ENCODE measurements at places on chromosomes 11 and 22.
A peak's percentile ranks its signal among the peaks of the same experiment; 100 is the strongest.

GRCh38 chr22:36425977-36426523 lies 38.3 kb upstream of the MYH9 start:
- no peak for DNase-seq

- no peak for DNase-seq
These were observed 601.6 kb downstream of the BRD1 start for GRCh38 chr22:49226096-49226495.

DNA sequence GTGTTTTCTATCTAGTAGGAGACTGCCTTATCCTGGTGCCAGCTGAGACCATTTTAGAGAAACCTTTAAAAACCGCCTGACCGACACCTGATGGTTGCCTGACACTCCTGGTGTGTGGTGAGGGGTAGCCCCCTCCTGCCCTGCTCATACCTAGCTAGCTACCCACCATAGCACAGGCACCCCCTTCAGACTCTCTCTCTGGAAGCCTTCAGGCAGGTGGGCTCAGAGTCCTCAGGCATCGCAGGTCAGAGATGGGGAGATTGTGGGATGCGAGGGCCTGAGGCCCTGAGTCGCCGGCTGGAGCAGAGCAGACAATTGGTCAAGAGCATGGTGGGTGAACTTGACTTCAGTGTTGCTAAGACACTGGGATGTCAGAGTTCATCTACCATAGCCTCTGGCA lies 424.6 kb downstream of the BRD1 start:
- no peak for DNase-seq

- DNase-seq = peak; percentile 94
These were observed 5.3 kb upstream of the GALR3 start for GRCh38 chr22:37817705-37818408.

GRCh38 chr11:32775908-32776307 lies 18.6 kb downstream of the CCDC73 start:
- no peak for DNase-seq

DNA sequence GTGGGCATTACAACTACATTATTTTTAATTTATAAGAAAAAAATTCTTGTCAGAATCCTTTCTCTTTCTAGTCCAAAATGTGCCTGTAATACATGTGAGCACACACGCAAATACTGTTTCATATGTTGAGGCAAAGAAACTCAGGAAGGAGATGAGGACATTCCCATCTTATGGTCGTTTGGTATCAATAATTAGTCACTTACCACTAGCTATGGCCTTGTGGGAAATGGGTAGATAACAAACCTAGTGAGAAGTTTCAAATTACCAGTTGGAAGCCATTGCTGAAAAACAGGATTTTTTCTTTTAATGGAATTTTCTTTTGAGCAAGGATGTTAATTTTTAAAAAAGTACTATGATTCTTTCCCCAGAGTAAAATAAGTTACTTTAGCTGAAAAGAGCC lies 25.7 kb downstream of the AMOTL1 start:
- no peak for DNase-seq

DNA sequence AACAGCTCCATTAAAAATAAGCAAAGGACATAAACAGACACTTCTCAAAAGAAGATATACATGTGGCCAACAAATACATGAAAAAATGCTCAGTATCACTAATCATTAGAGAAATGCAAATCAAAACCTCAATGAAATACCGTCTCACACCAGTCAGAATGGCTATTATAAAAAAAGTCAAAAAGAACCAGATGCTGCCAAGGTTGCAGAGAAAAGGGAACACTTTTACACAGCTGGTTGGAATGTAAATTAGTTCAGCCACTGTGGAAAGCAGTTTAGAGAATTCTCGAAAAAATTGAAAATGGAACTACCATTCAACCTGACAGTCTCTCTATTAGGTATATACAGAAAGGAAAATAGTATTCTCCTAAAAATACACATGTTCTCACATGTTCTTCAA lies 102.4 kb upstream of the FIBIN start:
- no peak for DNase-seq

DNA sequence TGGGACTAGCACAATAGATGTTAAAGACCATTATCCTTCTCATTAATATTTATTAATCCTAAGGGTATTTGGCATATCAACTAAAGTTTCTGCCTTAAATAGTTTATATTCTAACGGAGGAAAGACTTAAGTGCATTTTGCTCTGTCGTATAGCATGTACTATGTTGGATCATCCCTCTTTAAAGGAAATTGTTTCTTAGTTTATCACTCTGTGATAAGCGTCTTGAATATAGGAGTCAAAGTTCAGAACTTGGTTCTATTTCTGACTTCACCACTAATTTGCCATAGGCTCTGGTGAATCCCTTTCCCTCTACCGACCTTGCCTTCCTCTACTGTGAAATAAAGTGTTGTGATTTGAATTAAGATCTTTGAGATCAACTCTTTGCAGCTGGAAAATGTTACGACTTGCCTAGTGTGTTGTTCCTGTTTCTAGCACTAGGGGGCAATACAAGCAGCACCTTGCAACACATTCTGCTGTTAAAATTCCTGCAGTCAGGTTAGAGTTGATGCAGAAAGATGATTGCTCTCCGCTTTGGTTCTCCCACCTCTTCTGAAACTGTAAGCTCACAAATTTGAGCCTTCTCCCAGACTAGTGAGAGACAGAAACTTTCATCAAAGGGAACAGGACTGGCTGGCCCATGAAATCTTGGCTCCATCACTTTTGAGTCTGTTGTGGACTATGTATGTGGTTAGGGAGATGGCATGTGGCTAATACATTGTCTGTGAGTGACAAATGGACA lies 27.8 kb upstream of the ZNRF3 start:
- peak; percentile 51 for DNase-seq

DNA sequence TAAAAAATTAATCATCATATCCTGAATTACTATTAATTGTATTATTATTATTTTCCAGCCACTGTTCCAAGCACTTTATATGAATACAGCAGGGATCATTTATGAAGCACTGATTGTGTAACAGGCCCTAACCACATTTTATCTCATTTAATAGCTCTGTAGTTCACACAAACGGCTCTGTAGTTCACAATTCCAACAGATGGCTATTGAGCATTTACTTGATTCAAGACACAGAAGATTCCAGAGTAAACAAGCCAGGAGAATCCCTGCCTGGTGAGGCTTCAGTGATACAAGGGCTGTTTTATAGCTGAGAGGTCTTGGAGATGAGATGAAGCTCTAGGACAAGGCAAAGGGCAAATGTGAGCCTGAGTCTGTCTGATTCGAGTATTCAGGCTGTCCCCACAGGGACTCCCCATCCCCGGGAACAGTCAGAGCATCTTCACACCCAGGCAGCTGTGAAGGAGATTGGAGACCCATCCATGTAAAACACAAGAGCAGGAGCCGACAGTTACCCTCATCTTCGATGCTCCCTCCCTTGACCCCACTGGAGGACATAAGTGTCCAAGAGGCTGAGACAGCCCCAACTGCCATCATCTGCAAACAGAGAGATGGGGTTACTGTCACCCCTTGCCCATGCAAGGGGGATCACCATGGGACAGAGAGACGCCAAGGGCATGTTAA lies 222.5 kb downstream of the MN1 start:
- no peak for DNase-seq

GRCh38 chr11:112223754-112224532 lies 2.3 kb upstream of the PTS start:
- DNase-seq = no peak

DNA sequence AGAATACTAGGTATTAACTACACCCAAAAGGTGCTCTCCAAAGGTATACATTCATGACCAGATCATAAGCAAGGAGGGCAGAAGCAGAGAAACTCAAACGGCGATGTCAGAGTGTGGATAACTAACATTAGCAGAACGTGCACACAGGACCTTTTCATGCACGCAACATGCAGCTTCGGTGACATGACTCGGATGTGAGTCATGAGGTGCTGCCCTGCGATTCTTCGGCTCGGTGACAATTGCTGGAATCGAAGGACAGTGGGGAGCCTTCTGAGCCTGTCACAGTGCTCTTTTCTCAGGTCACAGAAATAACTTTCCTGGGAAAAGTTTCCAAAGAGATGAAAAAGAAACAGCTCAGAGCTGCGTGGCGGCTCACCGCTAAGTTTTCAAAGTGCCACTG lies 418.5 kb upstream of the SYN3 start:
- no peak for DNase-seq

DNA sequence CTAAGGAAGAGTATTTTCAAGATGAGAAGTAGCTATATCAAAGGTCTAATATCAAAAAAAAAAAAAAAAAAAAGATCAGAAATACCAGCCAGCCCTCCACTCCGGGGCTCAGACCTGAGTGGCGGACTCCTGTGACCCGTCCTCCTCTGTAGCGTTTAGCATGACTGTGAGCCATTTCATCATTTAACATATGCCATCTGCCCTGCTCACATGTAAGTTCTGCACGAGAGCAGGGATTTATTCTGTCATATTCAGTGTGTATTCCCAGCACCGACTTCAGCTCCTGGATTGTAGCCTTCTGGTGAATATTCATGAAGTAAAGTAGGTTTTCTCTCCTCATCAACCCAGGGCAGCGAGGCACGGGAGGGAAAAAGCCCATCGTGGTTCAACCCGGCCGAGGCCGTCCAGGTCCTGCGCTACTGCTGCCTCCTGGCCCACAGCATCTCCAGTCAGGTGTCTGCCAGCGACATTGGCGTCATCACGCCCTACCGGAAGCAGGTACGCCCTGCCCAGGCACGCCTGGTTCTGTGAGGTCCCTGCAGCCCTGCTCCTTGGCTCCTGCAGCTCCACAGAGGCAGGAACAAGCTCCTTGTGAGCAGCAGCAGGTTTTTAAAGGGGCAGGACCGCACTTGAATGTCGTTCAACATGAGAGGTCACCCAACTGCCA lies 12.7 kb upstream of the PANX2 start:
- DNase-seq = no peak

- no peak for DNase-seq
These were observed 7.5 kb downstream of the SERPIND1 start for GRCh38 chr22:20781272-20781990.

DNA sequence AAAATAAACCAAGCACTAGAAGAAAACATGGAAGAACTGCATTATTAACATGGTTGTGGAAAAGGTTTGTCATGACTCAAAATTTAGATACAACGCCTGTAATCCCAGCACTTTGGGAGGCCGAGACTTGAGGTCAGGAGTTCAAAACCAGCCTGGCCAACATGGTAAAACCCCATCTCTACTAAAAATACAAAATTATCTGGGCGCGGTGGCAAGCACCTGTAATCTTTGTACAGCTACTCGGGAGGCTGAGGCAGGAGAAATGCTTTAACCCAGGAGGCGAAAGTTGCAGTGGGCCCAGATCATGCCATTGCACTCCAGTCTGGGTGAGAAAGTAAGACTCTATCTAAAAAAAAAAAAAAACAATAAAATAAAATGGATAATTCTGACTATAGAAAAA lies 23.7 kb downstream of the GNB1L start:
- DNase-seq = no peak

GRCh38 chr11:57290288-57290687 lies 34.5 kb downstream of the TNKS1BP1 start:
- DNase-seq = no peak

- peak; percentile 48 for DNase-seq
These were observed 797 bp downstream of the LGR4 start for GRCh38 chr11:27471589-27472397.

GRCh38 chr22:44398856-44399837 lies 86.4 kb upstream of the SHISAL1 start:
- DNase-seq = no peak

- no peak for DNase-seq
These were observed 42.7 kb upstream of the NRIP3 start for GRCh38 chr11:9046481-9046880.

GRCh38 chr11:135037828-135038227 lies 625.8 kb upstream of the B3GAT1 start:
- no peak for DNase-seq

DNA sequence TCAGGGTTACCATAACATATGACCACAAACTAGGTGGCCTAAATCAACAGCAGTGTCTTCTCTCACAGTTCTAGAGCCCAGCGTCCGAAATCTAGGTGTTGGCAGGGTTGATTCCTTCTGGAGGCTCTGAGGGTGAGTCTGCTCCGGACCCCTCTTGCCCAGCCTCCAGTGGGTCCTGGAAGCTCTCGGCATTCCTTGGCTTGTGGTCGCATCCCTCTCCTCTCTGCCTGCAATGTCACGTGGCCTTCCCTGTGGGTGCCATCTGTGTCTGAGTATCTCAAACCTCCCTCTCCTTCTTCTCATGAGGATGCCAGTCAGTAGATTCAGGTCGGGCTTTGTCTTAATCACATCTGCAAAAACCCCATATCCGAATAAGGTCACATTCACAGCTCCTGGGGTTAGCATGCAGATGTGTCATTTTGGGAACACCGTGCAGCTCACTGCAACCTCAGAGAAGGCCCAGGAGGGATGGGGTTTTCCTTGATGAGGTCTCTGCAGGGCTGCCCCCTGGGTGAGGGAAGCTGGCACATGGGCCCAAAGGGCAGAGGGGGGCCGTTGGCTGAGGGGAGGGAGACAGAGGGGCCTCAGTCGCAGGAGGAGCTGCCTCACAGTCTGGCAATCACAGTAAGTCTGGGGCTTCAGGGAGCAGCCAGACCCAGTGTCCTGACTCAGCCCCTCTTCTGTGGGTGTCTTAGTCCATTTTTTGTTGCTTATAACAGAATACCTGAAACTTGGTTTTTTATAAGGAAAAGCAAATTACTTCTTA lies 41.2 kb downstream of the PARVG start:
- DNase-seq = no peak

All from WTC11 (cell line).